ENCODE measurements at places on chromosomes 2 and 18.

DNA sequence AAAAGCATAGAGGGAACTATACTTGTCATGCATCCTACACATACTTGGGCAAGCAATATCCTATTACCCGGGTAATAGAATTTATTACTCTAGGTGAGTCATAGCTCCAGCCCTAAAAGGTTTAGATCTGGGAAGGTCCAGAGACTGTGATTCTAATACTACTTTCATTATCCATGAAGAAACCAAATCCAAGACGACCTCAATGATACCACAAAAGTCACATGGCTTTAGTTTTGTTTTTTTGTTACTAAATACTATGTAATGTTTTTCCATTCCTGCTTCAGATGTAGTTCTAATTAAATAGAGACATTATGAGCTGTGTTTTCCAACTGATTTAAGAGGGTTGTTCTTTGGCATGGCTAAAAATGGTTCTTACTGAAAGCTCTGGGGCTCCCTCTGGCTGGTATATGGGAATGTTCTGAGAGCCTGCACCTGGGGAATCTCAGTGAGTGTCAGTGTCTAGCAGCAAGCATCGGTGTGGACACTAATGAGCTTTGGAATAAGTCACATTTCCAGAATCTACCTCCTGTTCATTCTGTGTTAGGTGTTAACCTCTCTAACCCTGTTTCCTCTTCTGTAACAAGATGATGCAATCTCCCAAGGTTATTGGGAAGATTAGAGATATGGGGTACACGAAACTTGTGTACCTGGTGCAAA, 20.5 kb upstream of the IL1RL2 start:
- DNase-seq: no peak

DNA sequence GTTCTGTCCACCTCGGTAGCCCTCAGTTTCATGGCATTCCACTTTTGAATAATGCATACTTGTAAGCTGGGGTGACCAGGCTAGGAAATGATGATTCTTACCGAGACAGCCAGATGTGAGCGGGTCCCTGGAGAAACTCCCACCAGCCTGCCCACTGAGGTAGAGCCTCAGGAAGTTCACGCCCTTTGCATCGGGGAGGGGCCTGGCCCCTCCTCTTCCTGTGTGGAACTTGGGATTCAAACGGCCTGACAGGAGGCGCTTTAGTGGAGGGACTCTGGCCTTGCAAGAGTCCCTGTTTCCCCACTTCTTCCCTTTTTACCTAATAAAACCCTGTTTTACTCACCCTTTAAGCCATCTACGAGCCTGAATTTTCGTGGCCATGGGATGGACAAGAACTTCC, 44.6 kb downstream of the MRO start:
- DNase-seq: no peak

DNA sequence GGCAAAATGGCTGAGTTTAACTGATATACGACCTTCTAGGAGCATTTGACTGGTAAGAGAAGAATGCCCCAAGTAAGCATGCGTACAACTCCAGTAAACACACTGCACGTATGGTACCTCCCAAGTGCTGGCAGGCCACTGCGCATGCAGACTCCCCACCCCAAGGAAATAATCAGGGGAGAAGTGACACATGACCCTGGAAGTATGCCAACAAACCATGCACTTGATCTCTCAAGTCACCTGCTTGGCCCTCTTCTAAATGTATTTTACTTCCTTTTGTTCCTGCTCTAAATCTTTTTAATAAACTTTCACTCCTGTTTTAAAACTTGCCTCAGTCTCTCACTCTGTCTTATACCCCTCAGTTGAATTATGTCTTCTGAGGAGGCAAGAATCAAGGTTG, 129.8 kb upstream of the COL5A2 start:
- no peak for DNase-seq

- DNase-seq: no peak
Measured at GRCh38 chr2:150438654-150439053, 48.8 kb downstream of the RND3 start.

GRCh38 chr2:120393456-120393855, 47.5 kb downstream of the INHBB start:
- no peak for DNase-seq

GRCh38 chr2:202786842-202787241, 84.7 kb downstream of the ICA1L start:
- no peak for DNase-seq

DNA sequence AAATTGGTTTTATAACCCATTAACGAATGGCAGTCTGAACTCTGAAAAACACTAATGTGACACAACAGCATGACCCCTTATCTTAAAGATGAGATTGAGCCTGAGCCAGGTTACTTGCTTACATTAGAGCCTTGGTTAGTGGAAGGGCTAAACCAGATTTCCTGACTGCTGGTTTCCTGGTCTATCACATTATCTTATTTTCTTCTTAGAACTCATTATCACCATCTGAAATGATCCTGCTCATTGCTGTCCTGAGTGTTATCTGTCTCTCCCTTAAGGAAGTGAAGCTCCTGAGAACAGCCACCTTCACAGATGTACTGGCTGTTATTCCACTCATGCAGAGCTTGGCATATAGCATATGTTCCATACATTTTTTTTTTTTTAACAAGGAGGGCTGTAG, 9.0 kb upstream of the NRP2 start:
- no peak for DNase-seq

GRCh38 chr2:11071211-11071610, 84.1 kb upstream of the SLC66A3 start:
- no peak for DNase-seq

DNA sequence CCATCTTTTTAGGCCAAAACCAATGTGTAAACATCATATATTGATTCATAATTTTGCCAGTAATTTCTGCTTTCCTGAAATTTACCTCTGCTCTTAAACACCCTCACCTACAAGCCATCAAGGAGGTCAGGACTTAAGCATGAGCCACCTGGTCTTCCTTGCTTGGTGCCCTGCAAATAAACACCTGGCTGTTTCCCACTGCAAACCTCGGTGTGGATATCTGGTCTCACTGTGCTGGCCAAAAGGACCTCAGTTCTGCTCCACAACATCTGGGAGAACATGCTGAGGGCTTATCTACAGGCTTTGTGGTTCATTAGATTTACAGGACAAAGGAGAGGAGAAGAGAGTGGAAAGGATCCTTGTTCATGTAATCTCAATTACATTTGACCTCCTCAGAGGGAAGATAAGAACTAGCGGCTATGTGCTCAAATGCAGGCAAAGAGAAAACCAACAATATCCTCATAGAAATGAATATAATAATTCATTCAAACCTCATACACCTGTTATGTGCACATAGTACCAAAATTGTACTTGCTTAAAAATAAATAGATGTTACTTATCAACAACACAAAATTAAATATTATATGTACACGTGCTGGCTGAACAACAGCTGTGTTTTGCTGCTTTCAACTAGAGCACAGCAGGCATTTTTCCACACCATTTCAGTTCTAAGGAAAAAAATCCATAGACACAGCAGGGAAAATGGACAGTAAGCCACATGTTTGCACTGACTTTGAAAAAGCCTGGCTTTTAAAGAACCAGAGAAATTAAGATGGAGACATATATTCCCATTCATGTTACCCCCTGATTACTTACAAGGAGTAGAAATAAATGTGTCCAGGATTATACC, 465.1 kb downstream of the LPIN1 start:
- DNase-seq: no peak

GRCh38 chr2:142220901-142221300, 90.1 kb upstream of the LRP1B start:
- no peak for DNase-seq

DNA sequence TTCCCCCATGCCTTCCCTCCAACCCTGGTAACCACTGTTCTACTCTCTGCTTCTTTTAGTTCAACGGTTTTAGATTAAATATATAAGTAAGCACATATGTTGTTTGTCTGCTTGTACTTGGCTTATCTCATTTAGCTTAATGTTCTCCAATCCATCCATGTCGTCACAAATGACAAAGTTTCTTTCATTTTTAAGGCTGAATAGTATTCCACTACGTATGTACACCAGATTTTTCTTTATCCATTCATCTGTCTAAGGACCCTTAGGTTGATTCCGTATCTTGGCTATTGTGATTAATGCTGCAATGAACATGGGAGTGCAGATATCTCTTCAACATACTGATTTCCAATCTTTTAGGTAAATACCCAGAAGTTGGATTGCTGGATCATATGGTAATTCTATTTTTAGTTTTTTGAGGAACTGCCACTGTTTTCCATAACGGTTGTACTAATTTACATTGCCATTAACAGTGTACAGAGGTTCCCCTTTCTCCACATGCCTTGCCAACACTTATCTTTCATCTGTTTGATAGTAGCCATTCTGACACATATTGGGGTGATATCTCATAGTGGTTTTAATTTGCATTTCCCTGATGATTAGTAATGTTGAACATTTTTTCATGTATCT, 8.1 kb downstream of the ASB3 start:
- DNase-seq: no peak

- no peak for DNase-seq
Measured at GRCh38 chr2:192407692-192408091, 213.0 kb upstream of the TMEFF2 start.

GRCh38 chr2:197358931-197359330, 48.4 kb upstream of the ANKRD44 start:
- no peak for DNase-seq

GRCh38 chr2:144511937-144512336, 8.0 kb downstream of the ZEB2 start:
- no peak for DNase-seq

DNA sequence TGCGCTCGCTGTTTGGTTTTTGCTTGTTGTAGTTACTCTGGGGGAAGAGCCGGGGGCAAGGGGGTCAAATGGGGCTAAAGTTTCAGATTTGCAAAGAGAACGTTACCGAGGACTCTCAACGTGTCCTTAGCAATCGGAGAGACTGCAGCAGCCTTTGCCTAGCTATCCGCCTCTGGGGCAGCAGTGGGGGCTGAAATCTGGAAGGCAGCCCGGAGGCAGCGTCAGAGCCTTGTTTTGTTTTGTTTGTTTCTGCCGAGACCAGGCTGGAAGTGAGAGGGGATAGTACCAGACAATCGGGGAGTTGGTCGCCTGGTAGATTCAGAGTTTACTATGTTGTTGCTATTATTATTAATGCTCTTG, 1.2 kb downstream of the CDH20 start:
- no peak for DNase-seq

GRCh38 chr18:63741769-63742168, 33.4 kb upstream of the SERPINB7 start:
- no peak for DNase-seq

GRCh38 chr2:56464613-56465012, 280.8 kb downstream of the CCDC85A start:
- no peak for DNase-seq

GRCh38 chr18:23716966-23717365, 27.7 kb downstream of the LAMA3 start:
- DNase-seq: no peak

DNA sequence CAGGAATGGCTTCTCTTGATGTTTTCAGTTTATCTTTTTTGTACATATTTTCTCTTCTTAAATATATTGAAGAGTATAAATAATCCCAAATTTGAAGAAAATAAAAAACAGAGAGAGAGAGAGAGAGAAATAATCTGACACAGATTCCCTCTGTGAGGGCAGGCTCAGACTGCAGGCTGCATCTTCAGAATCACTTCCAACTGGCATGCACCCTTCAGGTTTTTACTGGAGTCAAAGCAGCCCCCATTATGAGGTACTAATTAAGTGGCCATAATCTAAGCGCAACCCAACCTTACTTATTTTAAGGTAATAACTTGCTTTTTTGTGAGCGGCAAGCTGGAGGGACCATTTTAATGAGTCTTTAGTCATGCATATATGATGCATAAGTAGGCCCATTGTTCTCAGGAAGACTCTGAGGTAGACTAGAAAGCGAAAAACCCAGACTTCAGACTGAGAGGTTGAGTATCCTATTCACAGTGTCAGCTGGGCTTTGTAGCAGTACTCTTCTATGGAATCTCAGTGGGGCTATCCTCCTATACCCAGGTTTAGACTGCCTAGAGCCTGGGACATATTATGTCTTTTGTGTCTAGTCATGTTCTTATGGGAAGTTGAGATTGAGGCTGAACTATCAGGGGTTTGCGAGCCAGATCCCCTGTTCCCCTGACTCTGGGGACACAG, 167.4 kb downstream of the SP3 start:
- DNase-seq: no peak

DNA sequence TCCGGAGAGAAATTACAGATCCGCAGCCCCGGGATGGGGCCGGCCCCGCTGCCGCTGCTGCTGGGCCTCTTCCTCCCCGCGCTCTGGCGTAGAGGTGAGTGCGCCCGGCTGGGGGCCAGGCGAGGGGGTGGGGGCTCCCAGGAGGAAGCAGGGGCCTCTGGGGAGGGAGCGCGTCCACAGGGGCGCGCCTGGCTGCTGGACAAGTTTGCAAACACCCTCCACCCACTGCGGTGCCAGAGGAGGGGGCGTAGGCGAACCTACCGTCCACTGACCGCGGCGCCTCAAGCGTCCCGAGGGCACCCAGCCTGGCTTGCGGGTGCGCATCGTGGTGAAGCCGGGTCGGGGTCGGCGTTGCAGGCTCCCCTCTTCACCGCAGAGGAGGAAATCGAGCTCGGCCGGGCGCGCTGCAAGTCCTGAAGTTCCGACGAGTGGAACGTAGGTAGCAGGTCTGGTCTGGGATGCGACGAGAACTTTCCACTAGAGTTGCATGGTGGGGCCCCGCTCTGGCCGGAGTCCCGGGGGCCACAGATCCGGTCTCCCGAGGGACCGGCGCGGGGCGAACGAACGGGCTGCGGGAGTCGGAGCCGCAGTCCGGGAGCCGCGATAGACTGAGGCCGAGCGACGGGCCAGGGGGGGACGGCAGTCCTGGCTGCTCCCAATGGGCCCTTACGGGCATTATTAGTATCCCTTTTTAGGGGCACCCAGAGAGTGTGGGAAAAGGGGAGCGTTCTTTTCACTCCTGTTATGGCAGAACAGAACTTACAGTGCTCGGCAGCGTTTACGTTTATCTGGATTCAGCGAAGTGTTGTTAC, 502 bp downstream of the MERTK start:
- no peak for DNase-seq

- DNase-seq: no peak
Measured at GRCh38 chr2:139354518-139354917, 574.3 kb upstream of the NXPH2 start.

- DNase-seq: no peak
Measured at GRCh38 chr2:18399601-18400000, 160.9 kb downstream of the RDH14 start.

- no peak for DNase-seq
Measured at GRCh38 chr2:118312969-118313756, 224.9 kb downstream of the INSIG2 start.

DNA sequence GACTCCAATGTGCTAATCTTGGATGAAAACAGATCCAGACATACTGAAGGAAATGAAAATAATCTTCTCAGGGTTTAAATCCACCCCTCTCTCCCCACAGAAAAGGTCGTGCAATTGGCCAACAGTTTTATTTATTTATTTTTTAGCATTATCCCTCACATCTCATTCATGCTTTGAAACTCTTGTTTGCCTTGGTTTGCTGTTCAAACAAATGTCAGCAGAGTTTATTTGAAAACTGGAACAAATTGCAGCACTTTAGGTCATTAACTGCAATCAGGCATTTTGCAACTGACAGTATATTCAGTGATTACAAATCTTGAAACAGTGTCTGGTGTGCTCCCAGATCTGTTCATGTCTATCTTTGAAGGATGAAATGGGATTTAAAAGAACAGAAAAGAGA, 220.6 kb downstream of the SLC4A10 start:
- peak; percentile 78 for DNase-seq
